AG09309 (cell line): ENCODE measurements at places on chromosomes 7 and 10.

GRCh38 chr7:130352194-130353074 is 7.8 kb downstream of the CPA5 start:
- DNase-seq, result no peak

- DNase-seq, result no peak
Measured at GRCh38 chr7:112383671-112384417, 66.4 kb upstream of the IFRD1 start.

GRCh38 chr10:100977436-100977835 is 8.1 kb downstream of the SEMA4G start:
- no peak for DNase-seq

- DNase-seq, result no peak
Measured at GRCh38 chr7:41451826-41452225, 251.1 kb downstream of the INHBA start.

GRCh38 chr10:70599791-70600190 is 2.8 kb downstream of the PRF1 start:
- DNase-seq, result no peak

DNA sequence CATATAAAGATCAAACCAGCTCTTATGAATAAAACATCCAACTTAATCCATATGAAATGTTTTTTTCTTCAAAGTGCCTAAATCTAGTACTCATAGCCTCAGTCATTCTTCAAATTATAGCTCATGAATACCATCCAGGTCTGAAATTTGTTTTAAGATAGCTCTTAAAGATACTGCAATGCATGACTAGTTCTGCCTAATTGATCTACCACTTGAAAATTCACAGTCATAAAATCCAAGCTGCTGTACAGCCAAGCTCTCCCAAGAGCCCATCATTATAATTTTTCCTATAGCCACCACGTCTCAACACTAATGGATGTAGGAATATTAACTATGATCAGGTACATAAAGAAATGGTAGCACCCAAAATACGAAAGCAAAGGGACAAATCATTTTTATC is 87.9 kb upstream of the RNF148 start:
- DNase-seq, result no peak

DNA sequence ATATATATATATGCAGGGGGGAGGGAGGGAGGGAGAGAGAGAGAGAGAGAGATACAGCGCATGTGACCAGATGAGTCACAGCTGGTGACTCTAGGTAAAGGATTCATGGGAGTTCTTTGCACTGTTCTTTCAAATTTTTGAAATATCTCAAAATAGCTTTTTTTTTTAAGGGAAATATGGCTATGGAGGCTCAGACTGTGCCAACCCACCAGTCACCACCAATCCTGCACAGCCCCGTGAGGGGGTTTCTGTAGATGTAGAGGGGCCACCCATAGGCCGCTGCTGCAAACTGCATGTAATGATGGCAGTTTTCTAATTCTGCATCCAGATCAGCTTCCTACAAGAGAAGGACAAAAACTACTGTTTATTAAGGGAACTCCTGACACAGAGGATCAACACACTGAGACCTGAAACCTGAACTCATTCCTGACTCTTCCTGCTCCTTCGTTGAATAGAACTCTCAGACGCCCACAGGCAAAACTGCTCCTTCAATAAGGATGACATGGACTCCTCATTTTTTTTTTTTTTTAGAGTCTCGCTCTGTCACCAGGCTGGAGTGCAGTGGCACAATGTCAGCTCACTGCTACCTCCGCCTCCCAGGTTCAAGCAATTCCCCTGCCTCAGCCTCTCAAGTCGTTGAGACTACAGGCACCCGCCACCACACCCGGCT is 17.3 kb downstream of the DAGLB start:
- DNase-seq, result no peak

GRCh38 chr10:126270111-126270510 is 118.2 kb downstream of the ADAM12 start:
- DNase-seq, result peak; percentile 68

DNA sequence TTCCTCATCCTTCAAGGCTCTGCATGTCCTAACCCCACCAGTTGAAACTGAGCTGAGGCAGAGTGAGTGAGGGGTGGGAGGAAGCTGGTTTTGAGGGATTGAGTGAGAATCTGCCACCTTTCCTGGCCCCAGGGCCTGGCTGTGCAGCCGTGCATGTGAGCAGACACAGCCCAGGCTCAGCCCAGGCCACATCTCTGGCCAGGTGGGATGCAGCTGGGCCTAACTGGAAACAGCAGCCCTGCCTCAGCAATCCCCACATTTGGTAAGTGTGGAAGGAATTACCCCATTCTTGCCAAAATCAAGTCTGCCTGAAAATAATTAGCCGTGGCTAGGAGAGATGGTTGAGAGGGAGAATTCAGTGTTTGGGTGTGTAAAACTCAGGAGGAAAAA is 116.6 kb downstream of the NEURL1 start:
- no peak for DNase-seq

- no peak for DNase-seq
Measured at GRCh38 chr7:20283385-20283784, 47.3 kb upstream of the ITGB8 start.

GRCh38 chr7:76062254-76062653 is 14.3 kb downstream of the MDH2 start:
- DNase-seq, result no peak

DNA sequence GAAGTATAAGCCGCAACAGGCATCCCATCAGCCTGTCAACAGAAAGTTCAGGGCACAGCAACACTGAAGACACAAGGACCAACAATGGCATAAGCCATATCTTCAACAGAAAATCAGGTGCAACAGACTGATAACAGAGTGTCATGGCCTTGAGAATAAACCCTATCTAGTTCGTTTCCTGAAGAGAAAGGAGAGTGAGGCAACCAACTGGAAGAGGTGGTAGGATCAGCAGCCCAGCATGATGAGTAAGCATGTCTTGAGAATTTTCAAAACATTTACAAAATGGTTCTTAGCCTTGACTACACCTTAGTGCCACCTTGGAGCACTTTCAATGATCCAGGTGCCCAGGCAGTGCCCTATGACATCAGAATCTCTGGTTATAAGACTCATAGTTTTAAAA is 290.2 kb upstream of the SEMA3C start:
- DNase-seq, result no peak

DNA sequence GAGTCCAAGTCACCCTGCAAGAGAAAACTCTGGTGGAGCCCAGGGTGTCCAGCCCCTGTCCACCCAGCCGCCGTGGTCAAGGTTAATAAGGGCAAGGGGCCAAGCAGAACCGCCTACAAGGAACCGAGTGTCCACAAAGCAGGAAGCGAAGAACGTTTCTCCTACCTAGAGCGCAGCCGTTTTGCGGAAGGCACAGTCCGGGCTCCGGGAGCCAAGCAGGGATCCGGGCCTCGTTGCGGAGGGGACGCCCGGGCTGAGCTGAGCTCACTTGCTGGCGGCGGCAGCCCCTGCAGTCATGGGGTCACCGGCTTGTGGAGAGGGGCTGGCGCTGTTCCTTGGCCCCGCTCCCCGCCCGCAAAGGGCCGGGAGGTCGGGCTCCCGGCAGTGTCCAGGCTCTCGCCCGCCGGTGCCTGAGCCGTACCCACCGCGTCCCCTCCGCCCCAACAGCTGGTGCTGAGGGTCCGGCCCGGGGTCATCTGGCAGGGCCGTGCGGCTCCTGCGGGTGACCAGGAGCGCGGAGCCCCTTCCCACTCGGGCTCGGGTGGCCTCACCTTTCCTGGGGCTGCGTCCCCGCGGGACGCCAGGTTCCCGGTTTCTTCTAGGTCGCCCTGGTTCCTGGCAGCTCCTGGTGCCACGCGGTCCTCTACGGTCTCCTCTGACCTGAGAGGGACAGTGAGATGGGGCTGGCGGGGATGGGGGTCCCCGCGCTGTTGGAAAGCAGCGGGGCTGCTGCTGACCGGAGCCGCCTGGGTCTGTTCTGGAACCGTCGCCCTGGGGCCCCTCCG is 14.0 kb upstream of the ZNF273 start:
- DNase-seq, result no peak

DNA sequence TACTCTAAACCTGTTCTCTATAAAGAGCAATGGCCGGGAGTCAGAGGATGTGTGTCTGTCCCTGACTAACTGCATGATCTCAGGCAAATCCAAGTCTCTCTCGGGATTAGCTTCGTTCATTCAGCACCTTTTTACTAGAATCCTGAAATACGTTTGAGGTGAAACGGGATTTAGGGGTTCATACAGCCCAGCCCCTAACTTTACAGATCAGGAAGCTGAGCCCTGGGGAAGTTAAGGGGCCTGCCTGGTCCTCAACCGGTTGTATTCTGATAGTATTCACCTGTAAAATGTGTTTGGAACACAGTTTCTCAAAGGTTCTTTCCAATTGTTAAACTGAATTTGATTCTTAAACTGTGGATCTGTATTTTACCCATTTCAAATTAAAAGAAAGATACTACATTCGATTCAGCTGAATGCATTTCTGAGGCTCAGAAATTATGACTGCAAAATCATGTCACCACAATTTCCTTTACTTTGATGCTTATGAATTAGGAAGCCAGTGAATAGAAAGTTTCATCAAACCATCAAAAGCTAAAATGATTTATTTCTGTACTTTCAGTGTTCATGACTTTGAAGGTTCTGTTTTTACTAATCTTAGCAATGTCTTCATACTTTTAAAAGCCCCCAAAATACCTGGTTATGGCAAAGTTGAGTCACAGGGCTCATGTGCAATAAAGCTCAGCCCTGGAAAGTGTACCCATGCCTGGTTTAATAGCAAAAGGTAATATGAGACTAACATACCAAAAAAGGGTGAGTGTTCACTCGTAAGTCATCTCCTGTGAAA is 28.9 kb upstream of the EZH2 start:
- DNase-seq, result no peak

GRCh38 chr7:43229801-43230200 is 117.4 kb downstream of the HECW1 start:
- DNase-seq, result no peak

DNA sequence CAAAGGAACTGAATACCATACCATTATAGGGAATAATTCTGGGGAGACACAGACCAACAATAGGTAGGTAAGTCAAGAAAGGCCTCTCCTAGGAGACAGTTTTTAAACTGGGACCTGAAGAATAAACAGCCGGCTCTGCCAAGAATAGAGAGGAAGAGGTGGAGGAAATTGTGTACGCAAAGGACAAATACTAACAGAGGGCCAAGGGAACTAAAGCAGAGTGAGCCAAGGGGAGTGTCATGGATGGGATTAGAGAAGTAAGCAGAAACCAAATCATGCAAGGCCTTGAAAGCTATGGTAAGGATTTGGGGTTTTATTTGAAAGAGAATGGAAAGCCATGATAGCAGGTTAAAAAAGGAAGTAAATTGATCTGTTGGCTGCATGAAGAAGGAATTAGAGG is 18.1 kb upstream of the ITGB8 start:
- DNase-seq, result no peak

GRCh38 chr7:75040512-75040911 is 33.1 kb downstream of the RCC1L start:
- no peak for DNase-seq

GRCh38 chr7:142556740-142557139 is 192.5 kb upstream of the PRSS1 start:
- DNase-seq, result peak; percentile 96

- DNase-seq, result no peak
Measured at GRCh38 chr7:23267357-23267756, 20.8 kb downstream of the GPNMB start.

- DNase-seq, result no peak
Measured at GRCh38 chr10:86058964-86059363, 307.6 kb downstream of the GRID1 start.

DNA sequence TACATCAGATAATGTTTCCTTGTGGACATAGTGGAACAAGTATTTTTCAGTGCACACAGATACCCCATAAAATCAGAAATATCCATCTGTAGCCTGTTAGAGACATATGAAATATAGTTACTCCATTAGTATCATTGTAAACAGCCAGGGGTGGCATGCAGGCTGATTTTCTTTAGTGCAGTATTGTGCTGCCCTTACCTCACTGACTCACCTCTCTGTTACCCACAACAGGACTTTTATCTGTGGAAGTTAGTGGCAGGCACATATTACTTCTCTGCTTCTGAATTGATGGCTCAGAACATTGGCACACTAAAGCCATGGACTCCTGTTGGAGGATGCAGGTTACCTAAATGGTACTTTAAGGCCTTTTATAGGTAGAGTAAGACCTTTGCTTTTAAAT is 70.0 kb downstream of the SLC25A40 start:
- DNase-seq, result no peak

DNA sequence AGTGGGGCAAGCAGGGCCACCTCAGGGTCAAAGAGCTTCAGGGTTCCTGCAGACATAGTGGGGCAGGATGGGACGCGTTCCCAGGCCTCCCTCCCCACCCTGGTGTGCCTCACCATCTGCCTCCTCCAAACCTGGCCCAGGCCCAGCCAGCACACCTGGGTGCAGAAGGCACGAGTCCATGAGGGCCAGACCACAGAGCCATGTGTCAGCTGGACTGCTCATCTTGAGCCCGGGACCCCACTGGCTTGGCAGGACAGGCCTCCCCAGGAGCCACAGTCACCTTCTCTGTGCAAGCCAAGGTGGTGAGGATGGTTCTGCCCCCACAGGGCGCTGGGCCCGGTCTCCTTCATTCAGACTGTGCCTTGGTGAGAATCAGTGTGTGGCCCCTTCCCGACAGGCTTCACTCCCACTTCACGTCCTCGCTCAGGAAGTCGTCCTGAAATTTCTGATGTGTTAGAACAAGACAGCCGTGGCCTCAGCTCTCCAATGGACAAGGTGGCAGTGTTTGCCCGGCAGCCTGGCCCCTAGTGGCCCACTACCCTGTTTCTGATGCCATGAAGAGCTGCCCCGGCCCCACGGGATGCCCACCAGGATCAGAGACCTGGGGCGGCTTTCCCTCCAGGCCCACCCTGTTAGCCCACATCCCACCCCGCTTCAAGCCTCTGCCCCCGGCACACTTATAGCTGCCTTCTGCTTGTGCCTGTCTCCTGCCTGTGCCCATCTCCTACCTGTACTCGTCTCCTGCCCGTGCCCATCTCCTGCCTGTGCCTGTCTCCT is 59.6 kb upstream of the EBF3 start:
- DNase-seq, result no peak

DNA sequence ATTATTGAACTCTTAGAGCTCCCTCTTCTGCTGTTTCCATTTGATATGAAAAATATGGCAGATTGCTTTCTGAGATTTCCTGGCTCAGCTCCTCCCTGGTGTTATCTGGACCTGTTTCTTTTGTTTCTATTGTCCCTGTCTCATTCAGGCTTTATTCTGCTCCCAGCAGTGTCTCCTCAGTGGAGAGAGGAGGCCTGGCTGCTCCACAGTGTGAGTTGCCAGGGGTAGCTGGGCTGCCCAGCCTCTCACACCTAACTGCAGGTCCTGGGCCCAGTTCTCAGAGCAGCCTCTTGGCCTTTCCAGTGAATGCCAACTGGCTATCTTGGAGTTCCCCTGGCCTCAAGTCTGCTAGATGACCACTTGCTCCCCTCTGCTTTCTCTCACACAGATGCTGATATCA is 127.0 kb downstream of the VPS41 start:
- no peak for DNase-seq

GRCh38 chr7:141915565-141915964 is 634 bp upstream of the OR9A4 start:
- no peak for DNase-seq

DNA sequence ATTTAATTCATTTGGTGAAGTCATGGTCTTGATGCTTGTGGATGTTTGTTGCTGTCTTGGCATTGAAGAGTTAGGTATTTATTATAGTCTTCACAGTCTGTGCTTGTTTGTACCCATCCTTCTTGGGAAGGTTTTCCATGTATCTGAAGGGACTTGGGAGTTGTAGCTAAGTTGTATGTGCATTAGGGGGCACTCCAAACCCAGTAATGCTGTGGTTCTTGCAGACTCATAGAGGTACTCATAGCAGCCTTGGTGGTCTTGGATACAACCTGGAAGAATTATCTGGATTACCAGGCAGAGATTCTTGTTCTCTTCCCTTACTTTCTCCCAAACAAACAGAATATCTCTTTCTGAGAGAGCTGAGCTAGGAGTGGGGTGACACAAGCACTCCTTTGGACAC is 93.2 kb downstream of the ADCYAP1R1 start:
- no peak for DNase-seq

GRCh38 chr10:125156739-125157480 is 3.5 kb downstream of the CTBP2 start:
- no peak for DNase-seq
